NCI-H2081 treated with DMSO at 0.1 percent for 48 hours (cell line): ENCODE measurements at places on chromosomes 7 and 10.

GRCh38 chr7:114530057-114530611 lies 115.5 kb downstream of the FOXP2 start:
- no peak for DNase-seq

GRCh38 chr7:144513334-144513733 lies 109.8 kb upstream of the NOBOX start:
- peak; percentile 37 for DNase-seq

GRCh38 chr10:23198940-23199767 lies 7.0 kb downstream of the PTF1A start:
- DNase-seq = no peak

GRCh38 chr7:140212100-140212881 lies 35.5 kb upstream of the KDM7A start:
- DNase-seq = no peak

DNA sequence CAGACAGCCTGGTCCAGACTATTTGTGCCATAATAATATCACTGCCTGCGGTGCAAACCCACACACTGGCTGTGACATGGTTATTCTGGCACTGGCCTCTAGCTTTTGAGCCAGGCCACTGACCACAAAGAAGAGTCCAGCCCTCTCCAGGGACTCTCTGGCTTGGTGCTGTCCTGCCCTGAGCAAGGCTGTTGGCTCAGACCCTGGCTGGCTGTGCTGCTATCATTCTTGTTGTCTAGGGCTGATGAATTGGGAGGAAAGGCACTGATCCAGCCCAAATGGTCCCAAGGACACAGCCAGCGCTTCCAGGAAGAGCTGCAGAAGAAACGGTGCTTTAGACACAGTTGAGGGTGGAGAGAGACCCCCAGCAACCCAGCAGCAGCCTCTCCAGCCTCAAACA lies 80.8 kb downstream of the TMEM130 start:
- DNase-seq = no peak

- DNase-seq = no peak
Measured at GRCh38 chr7:133118261-133118660, 36.4 kb upstream of the CHCHD3 start.

DNA sequence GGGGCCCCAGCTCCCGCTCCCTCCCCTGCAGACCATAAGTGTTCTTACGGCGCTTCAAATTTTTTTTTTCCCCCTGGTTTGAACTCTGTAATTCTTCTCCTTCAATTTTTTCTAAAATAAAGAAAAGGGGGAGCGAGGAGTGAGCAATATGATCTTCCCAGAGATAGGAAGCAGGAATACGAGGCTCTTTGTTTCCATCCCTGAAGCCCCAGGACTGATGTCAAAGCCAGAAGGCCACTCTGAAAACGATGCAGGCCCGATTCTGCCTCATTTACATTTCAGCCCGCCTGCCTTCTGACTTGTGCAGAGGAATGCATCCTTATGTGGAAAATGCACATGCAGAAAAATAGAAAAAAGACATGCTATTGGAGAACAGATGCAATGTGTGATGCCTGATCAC lies 401.5 kb upstream of the MKI67 start:
- no peak for DNase-seq

GRCh38 chr10:100442548-100442947 lies 20.3 kb upstream of the WNT8B start:
- DNase-seq = no peak

DNA sequence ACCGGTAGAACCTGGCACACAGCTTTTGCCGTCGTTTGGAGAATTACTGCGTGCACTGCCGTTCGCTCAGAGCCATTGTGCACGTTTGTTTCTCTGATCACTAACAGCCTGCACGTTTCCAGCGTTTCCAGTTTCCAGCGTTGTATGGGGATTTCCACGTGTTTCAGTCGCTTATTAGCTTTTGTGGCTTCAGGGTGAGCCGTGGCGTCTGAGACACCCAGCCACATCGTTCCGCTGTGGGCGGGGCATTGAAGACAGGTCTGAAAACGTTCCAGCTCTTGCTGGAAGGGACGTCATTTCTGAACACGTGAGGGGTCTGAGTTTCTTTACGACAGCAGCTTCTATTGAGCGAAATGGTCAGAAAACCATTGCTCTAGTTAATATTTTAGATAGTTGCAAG lies 164.8 kb downstream of the DNAJB6 start:
- DNase-seq = no peak

- DNase-seq = no peak
Measured at GRCh38 chr7:131327626-131328376, at the start of gene MKLN1. Gene MKLN1 (plus strand): TSS chr7:131327876. CDS start chr7:131327900, 24 bp downstream.

DNA sequence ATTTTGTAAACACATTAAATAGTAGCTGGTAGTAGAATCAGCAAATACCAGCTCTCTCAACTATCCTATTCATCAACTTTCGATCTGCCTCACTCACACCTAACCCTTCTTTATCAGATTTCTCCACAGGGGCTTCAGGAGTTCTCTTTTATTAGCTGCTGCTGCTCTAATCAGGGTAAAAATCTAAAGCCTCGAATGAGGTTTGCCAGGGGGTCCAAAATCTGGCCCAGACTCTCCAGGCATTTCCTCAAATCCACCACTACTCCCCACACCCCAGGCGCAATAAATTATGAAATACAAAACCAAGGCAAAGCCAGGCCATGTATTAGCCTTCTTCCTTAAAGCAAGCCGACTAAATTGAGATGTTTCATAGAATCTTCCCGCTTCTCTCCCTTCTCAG lies 2.3 kb downstream of the RNF216 start:
- DNase-seq = no peak

DNA sequence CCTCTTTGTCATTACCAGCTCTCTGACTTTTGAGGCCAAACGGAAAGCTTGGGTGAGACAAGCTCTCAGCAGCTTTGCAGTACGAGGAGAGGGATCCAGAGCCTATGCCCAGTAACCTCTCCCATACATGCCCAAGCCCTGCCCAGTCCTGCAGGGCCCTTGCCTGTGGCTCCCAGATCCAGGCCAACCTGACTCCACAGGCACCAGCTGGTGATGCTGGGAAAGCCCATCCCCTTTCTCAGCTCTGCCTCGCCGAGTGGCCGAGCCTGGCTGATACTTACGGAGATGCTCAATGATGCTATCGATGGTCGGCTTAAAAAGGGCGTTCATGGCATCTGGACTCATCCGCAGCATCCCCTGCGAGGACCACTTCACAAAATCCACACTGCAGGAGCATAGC lies 55.4 kb downstream of the PNLIPRP2 start:
- no peak for DNase-seq

- no peak for DNase-seq
Measured at GRCh38 chr10:48285710-48286109, 11.2 kb upstream of the FRMPD2 start.

DNA sequence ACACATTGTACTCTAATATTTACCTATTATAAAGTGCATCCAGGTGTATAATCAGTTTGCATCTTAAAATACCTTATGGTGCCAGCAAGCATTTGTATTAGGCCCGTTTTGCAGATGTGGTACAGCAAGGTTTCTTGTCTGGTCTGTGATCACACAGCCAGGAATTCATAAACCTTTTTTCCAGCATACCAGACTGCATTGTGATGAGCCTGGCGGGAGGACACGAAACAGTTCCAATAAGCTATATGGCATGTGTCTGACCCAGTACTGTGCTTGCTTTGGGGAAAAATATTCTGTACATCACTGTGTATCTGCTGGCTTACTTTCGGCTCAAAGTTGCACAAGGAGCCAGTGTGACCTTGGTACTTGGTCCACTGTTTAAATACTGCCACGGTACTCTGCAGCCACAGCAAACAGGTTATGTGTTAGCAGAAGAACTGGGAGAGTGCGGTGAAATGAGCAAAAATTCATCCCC lies 36.3 kb downstream of the CHN2 start:
- DNase-seq = no peak

DNA sequence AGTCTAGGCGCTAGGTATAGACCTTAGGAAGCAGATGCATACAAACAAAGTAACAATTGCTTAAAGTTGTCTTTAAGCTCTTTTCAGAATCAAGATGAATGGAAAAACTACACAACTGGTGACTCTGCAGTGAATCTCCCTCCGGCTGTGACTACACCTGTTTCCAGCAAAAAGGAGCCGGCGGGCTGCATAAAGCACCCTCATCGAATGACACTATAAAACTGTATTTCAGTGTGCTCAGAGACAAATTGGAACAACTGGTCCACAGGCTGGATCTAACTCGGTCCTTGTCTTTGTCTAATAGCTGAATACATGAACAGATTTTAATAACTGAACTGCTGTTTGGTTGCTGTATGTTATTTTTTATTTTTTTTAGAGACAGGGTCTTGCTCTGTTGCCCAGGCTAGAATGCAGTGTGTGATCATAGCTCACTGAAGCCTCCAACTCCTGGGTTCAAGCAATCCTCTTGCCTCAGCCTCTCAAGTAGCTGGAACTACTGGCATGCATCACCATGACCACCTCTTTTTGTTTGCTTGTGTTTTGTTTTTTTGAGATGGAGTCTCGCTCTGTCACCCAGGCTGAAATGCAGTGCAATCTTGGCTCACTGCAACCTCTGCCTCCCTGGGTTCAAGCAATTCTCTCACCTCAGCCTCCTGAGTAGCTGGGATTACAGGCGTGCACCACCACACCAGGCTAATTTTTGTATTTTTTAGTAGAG lies 64.2 kb upstream of the SVIL start:
- DNase-seq = no peak

DNA sequence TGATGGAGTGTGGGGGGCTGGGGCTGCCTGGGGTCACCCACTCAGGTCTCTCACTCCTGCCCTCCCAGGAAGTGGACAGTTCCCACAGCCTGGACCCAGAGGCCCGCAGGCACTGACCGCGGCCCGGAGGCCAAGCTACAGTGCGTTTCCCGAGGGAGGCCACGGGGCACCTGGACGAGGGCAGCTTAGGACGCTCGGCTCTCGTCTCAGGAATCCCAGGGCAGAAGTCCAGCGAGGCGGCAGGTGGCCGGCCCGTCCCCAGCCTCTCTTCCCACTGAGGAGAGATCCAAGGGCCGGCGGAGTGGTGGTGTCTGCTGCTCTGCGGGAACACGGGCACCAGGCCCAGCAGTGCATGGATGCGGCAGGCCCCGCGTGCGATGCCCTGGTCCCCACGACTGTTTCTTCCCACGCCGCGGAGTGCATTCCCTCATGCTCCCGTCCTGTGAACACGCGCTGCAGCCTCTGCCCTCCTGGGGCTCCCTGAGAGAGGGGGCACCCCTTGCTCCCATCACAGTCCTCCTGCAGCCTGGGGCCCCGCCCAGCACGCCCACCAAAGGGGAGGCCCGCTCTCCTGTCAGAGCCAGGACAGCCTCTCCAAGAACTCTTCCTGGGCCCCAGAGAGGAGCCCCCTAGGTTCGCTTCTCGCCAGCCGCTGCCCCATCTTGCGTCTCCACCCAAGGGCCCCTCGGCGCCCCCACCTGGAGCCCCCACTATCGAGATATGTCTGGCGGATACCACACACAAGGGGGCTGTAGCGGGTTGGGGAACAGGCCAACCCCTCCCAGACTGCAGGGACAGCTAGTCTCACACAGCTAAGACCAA lies 24.3 kb upstream of the GPR146 start:
- no peak for DNase-seq

DNA sequence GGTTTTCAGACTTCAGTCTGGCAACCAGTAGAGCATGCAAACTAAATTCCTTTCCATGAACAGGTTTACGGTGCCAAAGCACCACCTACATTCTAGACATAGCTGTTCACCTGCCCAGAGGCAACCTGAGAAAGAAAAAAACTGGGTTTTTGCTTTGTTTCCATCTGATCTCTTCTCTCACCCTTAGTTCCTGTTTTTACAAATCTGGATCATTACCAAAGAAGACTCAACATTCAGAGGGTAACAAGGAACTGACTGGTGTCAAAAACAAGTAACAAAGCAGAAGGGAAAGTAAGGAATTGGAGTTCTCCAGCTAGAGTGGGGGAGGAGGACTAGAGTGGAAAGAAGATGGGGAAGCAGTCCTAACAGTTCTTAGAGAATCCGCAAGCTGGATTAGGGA lies 36.4 kb downstream of the CPVL start:
- no peak for DNase-seq

- no peak for DNase-seq
Measured at GRCh38 chr10:30967650-30968410, 63.8 kb downstream of the ZNF438 start.
